D341Med (cell line): ENCODE measurements at places on chromosomes 12 and 14.
A peak's percentile ranks its signal among the peaks of the same experiment; 100 is the strongest.

- no peak for DNase-seq
These were observed 214.1 kb downstream of the DUSP6 start for GRCh38 chr12:89138048-89138852.

GRCh38 chr14:22420598-22421186 is 168.3 kb downstream of the DAD1 start:
- no peak for DNase-seq

DNA sequence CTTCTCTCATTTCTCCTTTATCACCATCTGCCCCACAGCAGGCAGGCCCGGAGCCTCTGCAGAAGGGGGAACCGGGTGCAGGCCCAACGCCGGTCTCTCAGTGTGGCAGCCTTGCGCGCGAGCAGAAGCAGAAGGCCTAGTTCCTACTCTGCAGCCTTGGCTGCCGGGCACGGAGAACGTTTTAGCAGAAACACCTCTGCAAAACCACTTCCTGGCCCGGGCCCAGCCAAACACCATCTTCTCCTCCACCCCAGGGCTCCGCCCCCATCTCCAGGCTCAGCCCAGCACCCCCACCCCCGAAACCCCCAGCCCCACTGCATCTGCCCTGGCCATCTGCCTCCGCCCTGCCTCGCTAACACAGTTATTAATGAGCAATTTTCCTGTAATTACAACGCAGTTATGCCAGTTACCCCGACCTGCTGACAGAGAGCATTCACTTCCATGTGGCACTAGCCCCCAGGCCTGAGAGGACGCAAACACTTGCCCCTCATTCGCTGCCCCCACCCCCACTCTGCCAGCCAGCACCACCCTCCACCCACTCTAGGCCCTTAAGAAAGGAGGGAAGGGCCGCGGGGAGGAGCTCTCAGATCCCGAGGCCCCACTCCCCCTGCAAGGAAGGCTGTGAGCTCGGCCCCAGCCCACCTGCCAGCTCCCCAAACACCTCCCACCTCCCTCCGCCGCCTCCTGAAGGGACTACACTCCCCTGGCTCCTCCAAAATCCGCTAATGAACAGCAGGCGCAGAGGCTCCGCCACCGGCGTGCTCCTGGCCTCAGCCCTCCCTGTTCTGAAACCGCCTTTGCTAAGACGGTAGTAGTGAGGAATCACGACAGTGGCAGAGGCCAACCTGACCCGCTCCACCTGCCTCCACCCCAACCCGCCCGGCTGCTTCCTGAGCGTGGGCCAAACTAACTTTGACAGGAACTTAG is 44.7 kb upstream of the FBRSL1 start:
- DNase-seq = peak; percentile 89

- no peak for DNase-seq
These were observed 35.0 kb downstream of the CORO1C start for GRCh38 chr12:108696111-108696995.

GRCh38 chr12:41076114-41076513 is 112.0 kb upstream of the PDZRN4 start:
- no peak for DNase-seq

DNA sequence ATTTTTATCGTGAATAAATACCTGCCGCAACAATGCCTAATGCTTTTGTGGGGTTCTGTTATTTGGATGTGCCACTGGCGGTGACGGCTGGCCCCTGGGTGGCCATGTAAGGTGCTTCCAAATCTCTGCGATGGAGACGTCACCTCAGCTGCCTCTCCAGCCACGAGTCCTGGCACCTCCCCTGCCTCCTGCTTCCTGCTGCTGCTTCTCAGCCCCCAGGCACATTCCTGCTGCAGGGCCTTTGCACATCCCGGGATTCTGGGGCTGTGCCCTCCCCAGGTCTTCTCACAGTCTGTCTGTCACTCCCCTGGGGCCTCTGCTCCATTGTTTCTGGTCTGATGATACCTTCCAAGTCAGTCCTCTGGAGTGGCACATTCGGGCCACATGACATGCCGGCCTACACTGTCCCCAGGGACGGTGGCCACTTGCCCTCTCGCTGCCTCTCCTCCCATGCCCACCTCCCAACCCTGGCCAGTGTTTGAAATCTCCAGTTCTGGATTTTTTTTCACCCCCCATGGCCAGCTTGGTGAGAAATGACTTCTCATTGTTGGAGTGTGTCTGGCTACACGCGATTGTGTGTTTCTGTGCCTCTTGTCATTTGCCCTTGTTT is 151.8 kb downstream of the KIF26A start:
- peak; percentile 18 for DNase-seq

- no peak for DNase-seq
These were observed 249.6 kb upstream of the TBX3 start for GRCh38 chr12:114933428-114934160.

DNA sequence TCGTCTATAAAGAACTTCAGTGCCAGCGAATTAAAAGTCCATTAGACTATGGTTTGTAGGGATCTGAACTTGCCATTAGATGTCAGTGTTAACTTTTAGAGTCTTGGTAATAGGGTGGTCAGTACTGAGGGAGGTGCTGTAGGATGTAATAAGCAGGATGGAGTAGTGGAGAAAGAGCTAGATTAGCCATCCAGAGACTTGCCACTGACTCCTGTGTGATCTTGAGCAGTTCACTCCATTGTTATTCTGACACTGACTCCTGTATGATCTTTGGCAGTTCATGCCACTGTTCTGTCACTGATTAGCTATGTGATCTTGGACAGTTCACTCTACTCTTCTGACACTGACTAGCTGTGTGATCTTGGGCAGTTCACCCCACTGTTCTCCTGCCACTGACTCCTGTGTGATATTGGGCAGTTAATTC is 133.6 kb downstream of the TTLL5 start:
- no peak for DNase-seq

DNA sequence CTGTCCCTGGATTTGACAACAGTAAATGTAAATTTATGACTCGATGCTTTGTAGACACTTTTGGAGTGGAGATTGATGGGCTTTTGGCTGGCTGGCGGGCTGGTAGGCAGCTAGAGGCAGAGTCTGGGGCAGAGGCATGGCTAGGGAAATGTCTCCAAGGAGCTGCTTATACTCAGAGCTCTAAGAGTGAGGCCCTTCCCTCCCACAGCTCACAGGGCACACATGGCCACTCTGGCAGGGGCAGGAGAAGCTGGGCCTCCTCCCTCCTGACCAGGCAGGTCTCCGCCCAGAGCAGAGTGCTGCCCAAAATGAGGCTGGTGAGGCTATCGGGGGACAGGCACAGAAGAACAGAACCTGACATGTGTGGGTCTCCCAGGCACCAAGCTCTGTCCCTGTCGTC is 67.5 kb downstream of the GALNT16 start:
- DNase-seq = no peak

DNA sequence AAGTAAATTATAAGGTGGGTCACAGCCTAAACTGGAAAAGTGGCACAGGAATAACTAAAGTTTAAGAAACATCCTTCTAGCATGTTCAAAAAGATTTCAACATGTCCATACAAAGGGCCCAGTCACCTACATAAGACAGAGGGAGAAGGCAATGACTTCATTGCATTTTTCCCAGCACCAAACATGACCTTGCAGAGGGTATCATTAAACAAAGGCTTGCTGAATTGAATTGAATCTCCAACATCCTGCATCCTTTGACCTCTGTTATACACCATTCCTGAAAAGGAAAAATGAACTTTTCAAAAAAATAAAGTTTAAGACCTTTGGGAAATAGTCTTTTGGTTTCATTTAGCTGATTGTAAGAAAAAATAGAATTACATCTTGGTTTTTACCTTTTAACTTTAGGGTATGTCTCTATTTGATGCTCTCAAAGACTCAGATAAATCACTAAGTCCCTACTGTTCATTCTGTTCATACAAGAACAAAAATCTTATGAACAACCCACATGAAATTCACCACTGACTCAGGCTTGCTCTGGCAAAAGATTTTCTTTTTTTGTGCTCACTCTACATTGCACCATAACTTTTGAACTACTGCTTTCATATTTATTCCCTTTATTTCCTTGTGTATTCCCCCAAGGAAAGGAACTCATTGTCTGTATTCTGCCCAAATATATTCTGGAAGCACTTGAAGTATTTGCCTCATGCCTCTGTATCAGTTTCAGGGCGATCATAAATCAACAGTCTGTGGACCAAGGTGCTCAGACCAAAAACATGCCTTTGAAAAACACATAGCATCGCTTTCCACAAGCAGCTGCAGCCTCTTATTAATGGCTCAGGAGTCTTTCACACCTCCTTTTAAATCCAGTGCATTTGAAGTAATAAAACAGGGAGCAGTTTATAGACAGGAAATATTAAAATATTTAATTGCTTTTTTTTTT is 121.7 kb downstream of the DUSP6 start:
- DNase-seq = no peak

GRCh38 chr12:78562368-78563205 is 302.0 kb upstream of the SYT1 start:
- peak; percentile 26 for DNase-seq

GRCh38 chr14:76832503-76832988 is 6.3 kb downstream of the LRRC74A start:
- DNase-seq = no peak

DNA sequence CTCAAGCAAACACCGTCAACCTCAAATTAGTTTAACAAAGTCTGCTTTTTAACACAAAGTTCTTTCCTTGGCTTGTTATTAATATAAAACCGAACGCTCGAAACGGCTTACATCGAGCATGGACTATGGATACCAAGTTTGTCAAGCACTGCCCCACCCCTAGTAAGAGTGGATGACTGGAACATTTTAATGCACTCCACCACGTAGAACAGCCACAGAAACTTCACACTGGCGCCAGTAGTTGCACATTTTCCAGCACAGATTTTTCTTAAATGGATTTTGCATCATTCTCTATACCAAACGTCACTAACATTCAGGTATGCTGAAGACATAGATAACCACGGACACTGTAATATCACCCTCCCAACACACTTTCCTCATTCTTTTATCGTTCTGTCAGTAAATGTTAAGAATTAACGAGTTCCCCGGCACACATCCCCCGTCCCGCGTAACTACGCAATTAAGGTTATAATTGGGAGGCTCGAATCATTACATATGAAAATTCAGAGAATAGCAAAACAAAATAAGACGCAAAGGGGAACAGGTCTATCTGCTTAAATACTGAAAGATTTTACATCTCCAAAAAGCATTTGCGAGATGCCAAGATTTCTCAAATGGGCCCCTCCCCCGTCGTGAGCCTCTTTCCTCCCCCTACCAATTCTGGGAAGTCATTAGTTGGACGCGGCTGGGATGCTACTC is 990 bp downstream of the FERMT2 start:
- DNase-seq = peak; percentile 30
